Fibroblast of pulmonary artery (primary cell): ENCODE measurements at places on chromosomes 1 and 21.
A peak's percentile ranks its signal among the peaks of the same experiment; 100 is the strongest.

GRCh38 chr1:230002164-230002803 lies 64.8 kb upstream of the GALNT2 start:
- DNase-seq: peak; percentile 19

- peak; percentile 92 for DNase-seq
Measured at GRCh38 chr1:33007190-33008050, 29.3 kb downstream of the AK2 start.

- DNase-seq: no peak
Measured at GRCh38 chr1:46606255-46606965, 2.3 kb upstream of the MKNK1 start.

GRCh38 chr1:55670331-55671082 lies 455.3 kb upstream of the USP24 start:
- DNase-seq: no peak

DNA sequence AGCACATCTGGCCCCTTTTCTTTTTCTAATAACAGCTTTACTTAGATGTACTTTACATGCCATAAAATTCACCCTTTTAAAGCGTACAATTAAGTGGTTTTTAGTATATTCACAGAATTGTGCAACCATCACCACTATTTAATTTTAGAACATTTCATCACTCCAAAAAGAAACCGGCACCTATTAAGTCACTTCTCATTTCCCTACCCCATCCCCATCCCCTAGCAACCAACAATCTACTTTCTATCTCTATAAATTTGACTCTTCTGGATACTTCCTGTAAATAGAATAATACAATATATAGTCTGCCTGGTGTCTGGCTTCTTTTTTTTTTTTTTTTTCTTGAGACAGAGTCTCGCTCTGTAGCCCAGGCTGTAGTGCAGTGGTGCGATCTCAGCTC lies 59.5 kb upstream of the ENAH start:
- DNase-seq: peak; percentile 23

DNA sequence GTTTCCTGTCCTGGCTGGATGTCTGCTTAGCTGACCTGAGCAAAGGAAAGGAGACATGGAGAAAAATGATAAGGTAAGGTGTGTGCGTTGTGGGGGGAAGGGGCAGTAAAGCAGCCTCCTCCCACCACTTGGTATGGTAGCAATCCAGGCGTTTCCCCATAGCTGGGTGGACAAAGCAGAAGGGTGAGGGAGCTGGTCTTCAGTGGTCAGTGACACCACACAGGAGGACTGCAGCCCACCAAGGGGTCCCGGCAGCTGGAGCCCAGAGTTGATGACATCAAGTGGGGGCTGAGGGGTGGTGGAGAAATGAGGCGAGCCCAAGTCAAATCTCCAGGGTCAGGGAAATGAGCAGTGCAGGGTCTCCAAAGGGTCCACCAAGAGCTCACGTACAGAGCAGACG lies 69.3 kb upstream of the LRRN2 start:
- DNase-seq: no peak

GRCh38 chr21:46668381-46668780 lies 32.9 kb downstream of the PRMT2 start:
- DNase-seq: no peak

DNA sequence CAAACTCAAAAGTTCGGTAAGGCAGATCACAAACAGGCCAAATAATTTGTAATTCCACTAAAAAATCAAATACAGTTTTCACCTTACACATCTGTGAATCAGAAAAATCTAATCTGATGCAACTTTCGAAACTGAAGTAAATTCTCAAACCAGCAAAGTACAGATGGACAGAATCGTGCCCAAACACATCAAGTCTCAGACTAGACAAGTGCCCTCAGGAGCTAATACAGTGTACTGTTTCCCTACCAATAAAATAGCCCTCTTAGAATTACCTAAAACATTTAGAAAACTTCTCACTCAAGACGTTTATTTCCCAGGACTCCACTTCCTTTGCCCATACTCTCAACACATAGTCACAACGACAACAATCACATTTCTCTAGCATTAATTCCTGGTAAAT lies 134.2 kb downstream of the SMYD2 start:
- DNase-seq: no peak

DNA sequence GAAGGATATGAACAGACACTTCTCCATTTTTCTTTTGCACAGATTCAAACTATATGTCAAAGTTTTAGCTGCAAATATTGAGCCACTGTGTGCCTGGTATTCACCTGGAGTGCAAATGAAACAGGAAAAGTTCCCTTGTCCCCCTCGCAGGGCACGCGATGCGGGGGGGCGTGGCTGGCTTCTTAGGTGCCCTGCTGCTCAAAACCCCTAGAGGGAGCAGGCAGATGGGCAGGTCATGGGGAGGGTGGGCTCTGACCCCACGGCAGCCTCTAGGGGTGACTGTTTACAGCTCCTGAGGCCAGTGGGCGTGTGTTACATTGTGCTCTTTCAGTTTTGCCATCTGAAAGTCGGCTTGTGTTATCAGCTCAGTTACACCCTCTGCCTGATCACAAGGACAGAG lies 931.2 kb upstream of the B3GALT2 start:
- DNase-seq: no peak

GRCh38 chr21:42027085-42027821 lies 17.1 kb upstream of the ZBTB21 start:
- DNase-seq: peak; percentile 11

- no peak for DNase-seq
Measured at GRCh38 chr1:145992958-145993617, 3.3 kb downstream of the TXNIP start.

DNA sequence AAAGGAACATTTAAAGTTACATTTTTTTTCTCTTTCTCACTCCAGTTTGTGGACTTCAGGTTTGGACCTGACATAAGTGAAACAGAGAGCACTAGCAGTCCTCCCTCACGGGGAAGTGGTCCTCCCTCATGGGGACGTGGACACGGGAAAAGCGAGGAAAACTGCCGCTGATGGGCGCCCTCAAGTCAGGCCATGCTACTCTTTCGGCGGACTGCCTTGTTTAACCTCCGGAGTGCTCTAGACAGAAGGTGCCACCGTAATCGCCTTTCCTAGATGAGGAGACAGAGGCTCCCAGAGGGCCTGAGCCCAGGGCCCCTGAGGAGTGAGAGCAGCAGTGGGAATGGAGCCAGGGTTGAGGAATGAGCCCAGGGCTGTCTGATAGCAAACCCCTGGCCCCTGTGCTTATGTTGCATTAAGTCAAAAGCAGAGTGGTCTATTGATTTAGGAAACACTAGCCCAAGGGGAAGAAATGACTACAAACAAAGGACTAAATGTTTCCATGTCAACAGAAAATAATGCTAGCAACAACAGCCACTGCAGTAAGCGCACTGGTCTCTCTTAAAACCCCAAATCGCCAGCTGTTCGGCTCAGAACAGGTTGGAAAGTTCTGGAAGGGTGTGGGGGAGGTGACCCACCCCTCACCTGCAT lies 84.1 kb downstream of the DMRTB1 start:
- DNase-seq: no peak

- DNase-seq: no peak
Measured at GRCh38 chr1:229028544-229028943, 242.4 kb upstream of the RAB4A start.

- peak; percentile 88 for DNase-seq
Measured at GRCh38 chr1:20792196-20792595, 5.1 kb upstream of the HP1BP3 start.

DNA sequence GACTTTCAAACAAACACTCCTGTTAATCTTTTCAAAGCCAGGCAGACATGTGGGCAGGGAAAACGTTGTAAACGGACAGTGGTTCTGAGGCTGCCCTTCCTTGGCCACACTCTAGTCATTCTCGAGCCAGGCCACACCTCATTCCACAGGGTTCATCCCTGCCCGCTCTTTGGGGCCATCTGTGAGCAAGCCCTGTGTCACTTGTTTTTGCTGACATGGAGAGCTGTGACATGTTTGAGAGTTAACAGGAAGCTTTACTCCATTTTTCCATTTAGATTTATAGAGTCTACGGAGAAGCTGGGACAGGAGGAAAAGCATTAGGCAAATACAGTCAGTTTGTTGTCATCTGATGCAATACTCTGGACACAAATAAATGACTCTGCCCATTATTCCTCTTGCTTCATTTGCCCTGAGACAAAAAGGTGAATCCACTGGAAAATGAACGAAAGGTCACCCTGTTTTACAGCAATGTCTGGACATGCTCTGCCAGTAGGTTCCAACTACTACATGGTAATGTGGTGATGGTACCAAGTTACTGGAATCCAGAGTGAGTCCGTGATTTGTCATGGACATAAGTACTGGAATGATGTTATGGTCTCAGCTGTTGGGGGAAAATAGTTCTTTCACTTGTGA lies 126.9 kb downstream of the CLIC6 start:
- peak; percentile 67 for DNase-seq

DNA sequence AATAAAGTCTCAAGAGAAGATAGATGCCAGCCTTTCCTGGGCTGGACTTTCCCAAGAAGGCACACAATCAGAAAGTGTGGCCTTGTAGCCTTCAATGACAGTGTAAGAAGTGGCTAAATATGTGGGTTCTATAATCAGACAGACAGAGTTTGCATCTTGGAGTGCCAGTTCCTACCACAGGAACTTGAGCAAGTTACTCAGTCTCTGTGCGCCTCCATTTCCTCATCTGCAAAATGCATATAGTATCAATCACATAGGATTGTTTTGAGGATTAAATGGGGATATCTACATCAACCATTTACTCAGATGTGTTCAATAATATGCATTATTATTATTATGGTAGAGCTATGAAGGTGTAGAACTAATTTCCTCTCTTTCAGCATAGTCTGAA lies 176.8 kb upstream of the PTBP2 start:
- DNase-seq: no peak

DNA sequence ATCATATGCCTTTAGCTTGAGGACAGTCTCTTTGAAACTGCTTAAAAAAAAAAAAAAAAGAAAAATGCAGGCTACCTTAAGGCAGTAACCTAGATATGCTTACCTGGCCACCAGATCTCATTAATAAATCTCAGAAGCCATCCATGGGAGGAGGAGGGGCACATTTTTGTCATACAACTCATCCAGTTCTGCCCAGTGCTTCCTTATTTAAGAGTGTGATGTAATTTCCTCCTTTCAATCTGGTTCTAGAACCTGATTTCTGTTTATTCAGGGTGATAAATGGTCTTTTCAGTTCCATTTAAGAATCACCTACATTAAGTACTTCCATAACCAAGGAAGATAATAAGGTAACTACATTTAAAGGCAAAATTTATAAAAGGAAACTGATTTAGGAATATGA lies 6.1 kb downstream of the ERRFI1 start:
- peak; percentile 64 for DNase-seq

- DNase-seq: peak; percentile 56
Measured at GRCh38 chr1:99527078-99527477, 118.8 kb upstream of the PALMD start.

GRCh38 chr1:244362476-244362875 lies 89.2 kb downstream of the ADSS2 start:
- no peak for DNase-seq

DNA sequence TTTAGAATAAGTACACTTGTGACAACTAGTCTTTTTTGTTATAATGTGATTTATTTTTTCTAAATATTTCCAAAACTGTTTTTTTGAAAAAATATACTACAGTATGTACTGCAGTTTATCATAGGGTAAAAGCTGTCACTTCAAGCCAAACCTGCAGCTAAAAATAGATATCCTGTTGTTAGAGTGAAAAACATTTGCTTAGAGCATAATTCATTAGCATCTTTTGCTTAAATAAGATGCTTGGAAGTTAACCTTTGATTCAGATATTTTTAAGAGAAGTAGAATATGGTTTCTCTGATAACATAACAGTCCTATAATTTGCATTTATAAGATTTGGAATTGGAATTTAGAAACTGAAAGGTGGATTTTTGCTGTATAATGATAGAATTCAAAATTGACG lies 21.5 kb downstream of the PRKACB start:
- DNase-seq: no peak

DNA sequence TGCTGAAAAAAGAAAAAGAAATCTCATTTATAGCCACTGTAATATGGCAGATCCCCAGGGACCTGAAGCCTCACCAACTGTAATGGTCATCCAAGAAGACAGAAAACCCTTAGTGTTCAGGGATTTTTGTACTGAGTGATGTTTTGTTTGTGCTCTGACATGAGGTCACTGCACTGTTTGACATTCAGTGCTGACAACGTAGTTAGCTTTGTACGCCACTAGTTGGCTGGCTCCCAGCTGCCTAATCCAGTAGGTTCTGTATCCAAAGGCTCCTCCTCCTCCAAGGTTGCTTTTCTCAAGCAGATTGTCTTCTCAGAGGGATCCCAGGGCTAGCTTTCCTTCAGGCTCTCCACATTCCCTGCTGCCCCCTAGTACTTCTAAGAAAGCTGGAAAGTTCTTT lies 9.5 kb upstream of the YRDC start:
- peak; percentile 26 for DNase-seq

GRCh38 chr1:99850459-99851291 lies 514 bp downstream of the AGL start:
- DNase-seq: peak; percentile 17

GRCh38 chr1:20682571-20683236 lies 21.5 kb upstream of the DDOST start:
- DNase-seq: no peak

DNA sequence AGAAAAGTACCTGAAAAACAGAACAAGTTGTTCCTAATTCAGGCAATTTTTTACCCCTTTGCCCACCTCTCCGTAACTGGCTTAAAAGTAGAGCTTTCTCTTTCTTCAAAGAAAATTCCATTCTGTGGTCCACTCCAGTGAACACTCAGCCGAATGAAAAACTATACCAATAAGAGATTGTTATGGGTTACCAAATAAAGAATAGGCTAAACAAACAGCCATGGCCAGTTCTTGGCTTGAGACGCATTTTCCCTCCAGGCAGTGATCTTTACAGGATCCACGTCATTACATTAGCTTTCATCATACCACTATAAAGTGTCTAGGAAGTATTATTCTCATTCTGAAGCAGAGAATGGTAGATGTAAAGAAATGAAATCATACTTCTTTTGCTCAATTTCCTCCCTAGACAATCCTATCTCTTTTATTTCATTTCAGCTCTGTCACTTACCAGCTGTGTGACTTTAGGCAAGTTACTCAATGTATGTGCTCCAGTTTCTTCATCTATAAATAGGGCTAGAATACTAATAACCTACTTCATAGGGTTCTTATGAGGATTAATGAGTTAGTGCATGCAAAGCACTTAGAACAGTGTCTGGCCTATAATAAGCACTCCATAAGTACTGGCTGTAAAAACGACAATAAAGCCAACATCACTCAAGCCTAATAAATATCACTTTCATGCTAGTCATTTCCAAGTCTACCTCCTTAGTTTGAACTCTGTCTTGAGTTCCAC lies 26.5 kb upstream of the TRIM45 start:
- DNase-seq: peak; percentile 71

DNA sequence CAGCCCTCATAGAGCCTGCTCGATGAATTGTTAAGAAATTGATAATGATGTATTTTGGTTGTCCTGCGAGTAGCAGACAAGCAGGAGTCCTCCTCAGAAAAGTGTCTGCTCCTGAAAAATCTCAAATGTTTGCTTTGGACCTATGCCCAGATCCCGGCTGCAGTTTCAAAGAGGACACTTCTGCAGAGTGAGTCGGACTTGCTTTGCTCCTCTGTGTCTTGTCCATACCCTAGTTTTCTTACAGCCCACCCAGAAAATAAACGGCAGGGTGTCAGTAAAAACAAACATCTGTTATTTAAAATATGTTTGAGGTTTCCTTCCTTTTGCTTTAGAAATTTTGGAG lies 2.8 kb downstream of the S100A10 start:
- peak; percentile 68 for DNase-seq

- peak; percentile 39 for DNase-seq
Measured at GRCh38 chr1:173122344-173122935, 71.7 kb upstream of the TNFSF18 start.

GRCh38 chr1:114080511-114081436 lies 72.9 kb downstream of the SYT6 start:
- no peak for DNase-seq
